Suppressor macrophage (primary cell): ENCODE measurements at places on chromosomes 1 and 21.

DNA sequence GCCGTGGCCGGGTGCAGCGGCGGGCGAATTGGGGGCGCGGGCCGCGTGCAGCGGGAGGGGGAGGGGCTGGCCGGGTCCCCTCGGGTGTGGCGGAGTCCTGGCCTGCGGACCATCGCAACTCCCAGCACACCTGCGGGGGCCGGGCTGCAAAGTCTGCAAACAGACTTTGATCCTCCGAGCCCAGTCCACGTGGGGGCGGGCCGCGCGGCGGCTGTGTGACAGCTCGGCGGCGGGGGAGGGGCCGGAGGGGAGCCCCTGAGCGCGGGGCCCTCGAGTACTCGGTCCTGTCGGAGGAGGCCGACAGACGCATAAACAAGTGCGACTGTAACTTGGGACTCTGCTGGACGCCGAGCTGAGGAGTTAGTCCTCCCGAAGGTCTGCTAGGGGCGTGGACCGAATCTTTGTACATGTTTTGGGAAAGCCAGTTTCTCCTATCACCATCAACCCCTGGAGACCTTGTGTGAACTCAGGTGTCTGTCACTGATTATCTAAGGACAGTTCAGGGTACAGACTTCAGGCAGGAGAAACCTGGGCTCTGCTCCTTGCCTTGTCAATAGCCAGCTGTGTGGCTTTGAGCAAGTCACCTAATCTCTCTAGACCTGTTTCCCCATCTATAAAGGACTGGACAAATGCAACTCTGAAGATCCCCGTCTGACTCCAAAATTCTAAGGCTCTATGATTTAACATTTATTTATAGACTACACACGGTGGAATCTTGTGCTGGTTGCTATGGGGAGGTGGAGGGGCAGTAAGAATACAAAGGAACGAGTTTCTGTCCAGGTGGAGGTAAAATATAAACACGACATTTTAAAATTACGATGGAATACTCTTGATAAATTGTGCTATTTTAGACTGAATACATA lies 710 bp upstream of the SLC30A1 start:
- peak; percentile 86 for DNase-seq

GRCh38 chr1:245578308-245578707 lies 423.5 kb downstream of the KIF26B start:
- DNase-seq: no peak

DNA sequence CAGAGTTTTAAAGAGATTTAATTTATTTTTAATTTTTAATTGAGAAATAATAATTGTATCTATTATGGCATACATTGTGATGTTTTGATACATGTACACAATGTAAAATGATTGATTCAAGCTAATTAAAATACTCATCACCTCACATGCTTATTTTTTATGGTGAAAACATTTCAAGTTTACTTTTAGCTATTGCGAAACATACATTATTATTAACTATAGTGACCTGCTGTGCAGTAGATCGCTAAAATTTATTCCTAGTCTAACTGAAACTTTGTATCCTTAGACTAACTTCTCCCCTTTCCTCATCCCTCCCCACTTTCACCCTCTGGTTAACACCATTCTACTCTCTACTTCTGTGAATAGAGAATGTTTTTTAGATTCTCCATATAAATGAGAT lies 191.6 kb downstream of the DNAH14 start:
- DNase-seq: no peak

- no peak for DNase-seq
Observed at GRCh38 chr1:72283022-72283306, 625 bp upstream of the NEGR1 start.

GRCh38 chr1:43947061-43947873 lies 517 bp downstream of the IPO13 start:
- DNase-seq: no peak

GRCh38 chr1:207581496-207582153 lies 63.3 kb upstream of the CR1L start:
- no peak for DNase-seq

- no peak for DNase-seq
Observed at GRCh38 chr1:18879215-18879790, 19.8 kb upstream of the TAS1R2 start.

DNA sequence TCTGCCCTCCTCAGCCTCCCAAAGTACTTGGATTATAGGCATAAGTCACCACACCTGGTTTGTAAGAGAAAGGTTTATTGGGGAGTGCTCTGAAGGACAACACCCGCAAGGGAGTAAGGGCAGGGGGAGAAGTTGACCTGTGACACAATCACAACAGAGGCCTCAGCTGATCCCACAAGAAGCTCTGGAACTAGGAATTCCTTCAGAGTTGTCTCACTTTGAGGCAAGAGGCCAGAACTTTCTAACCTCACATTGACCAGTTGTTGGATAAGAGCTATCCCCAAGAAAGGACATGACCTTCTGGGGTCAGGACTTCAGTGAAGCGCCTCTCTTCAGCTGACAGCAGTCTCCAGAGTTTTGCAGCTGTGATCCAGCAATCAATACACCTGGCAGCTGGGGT lies 27.4 kb upstream of the RC3H1 start:
- no peak for DNase-seq

DNA sequence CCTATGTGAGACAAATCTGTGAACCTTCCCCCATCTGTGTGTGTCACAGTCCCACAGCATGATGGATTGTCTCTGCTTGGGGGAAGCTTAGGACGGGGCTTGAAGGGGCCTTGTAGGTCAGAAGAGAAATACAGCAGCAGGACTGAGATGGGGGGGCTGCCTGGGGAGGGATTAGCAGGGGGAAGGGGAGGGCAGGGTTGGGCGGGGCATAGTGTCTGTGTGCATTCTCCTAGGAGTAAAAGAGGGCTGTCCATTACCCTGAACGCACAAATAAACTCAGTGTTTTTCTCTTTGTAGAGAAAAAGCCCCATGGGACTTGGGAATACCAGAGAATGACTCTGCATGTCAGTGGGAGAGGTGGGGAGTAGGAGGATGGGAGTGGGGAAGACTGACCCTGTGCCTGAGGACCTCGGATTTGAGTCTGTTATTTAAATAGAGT lies 16.4 kb downstream of the RNF220 start:
- DNase-seq: no peak

GRCh38 chr1:208837242-208837641 lies 593.1 kb upstream of the PLXNA2 start:
- DNase-seq: no peak

- DNase-seq: no peak
Observed at GRCh38 chr1:53332186-53332564, 4.3 kb upstream of the LRP8 start.

DNA sequence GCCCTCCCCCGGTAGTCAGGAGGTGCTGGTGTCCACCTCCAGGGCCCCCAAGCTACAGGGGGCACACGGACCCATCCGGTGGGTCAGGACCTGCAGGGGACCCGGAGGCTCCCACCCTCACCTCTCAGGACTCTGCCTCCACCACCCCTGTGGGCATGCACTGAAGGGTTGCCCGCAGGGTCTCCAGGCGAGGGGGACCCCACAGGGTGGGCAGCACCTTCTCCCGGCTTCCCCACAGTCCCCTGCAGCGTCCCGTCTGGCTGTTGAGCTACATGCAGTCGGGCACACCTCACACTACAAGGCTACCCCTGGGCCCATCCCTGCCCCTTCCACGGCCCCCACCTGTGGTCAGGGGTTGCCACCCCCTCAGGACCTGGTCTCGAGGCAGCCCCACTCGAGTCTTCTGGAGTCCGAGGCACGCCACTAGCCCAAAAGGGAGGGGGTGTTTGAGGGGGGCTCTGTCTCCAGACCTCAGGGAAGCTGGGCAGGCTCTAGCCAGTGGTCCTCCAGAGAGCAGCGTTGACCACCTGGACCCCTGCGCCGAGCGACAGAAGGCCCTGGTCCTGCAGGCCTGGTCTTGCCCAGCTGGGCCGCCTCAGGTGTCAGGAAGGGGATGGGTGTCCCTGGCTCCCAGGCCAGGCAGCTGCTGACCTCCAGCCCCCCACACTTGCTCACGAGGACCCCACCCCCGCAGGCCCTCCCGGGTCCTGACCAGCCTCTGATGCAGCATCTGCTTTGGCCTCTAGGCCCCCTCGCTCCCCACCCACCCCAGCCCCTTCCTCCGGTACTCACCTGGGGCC lies 9.6 kb downstream of the PARS2 start:
- no peak for DNase-seq

GRCh38 chr1:218425647-218426342 lies 80.7 kb downstream of the TGFB2 start:
- DNase-seq: no peak

- no peak for DNase-seq
Observed at GRCh38 chr1:205769641-205770365, 5.5 kb downstream of the RAB29 start.

DNA sequence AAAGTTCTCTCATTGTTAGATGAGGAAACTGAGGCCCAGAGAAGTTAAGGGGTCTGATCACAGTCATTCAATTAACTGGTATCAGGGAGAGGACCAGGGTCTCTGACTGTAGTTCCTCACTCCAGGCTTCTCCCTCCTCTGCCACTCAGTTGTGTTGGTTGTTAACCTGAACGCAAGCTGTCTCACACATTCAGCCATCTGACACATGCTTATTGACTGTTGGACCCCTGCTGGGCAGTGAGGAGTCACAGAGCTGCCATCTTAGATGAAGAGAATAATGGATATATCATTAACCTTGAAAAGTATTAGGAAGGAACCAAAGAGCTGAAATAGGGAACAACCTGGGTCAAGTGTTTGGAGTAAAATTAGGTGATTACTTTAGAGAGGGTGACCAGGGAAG lies 194.8 kb downstream of the ZZZ3 start:
- no peak for DNase-seq

DNA sequence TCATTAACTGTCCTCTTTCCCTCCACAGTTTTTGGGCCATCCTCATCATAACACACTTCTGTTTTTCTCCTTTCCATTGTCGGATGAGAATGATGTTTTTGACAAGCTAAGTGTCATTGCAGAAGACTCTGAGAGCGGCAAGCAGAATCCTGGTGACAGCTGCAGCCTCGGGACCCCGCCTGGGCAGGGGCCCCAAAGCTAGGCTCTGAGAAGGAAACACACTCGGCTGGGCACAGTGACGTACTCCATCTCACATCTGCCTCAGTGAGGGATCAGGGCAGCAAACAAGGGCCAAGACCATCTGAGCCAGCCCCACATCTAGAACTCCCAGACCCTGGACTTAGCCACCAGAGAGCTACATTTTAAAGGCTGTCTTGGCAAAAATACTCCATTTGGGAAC lies 28.6 kb upstream of the IFNAR1 start:
- no peak for DNase-seq

DNA sequence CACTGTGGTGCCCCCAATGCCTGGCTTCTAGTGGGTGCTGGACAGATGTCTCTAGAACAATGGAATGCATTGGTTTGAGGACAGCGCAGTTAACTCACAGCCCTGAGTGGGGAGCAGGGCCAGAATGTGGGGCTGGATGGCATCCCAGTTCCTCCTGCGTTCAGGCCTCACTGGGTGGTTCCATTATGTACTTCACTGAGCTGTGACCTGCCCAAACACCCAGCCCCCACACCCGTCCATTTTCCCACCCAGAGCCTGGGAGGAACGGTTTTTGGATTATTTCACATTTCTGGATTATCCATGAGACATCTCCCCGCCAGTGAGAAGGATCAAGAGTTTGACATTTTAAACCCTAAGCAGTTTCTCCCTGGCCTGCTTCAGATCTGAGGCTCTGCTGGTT lies 55.3 kb upstream of the WASF2 start:
- DNase-seq: no peak

DNA sequence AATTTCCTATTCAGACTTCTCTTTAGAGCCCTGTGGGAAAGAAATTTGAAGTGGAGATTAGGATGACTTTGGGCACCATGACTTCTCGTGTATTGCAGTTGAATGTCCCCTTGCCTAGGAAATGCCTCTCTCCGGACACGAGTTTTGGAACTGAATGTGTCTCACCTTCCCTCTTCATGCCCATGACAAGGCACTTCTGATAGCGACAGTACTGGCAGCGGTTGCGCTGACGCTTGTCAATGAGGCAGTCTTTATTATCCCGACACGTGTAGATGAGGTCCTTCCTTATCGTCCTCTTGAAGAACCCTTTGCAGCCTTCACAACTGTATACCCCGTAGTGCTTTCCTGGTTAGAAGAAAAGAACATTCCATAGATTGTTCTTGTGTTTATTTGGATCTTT lies 28.1 kb downstream of the RXRG start:
- no peak for DNase-seq

GRCh38 chr1:66282343-66282852 lies 251.6 kb upstream of the SGIP1 start:
- DNase-seq: peak; percentile 39

DNA sequence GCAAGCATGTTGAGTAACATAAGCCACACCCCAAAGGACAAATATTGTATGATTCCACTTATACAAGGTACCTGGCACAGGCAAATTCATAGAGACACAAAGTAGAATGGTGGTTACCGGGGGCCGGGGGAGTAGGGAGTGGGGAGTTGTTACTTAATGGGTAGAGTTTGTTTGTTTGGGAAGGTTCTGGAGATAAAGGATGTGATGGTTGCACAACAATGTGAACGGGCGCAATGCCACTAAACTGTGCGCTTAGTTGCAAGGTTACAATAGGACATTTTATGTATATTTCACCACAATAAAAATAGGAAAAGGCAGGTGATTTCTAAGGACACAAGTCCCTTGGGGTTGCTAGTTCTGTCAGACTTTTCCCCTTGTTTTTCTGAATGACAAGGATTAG lies 516.6 kb downstream of the KIF26B start:
- DNase-seq: no peak

- DNase-seq: no peak
Observed at GRCh38 chr1:203701606-203702005, 63.4 kb upstream of the LAX1 start.

DNA sequence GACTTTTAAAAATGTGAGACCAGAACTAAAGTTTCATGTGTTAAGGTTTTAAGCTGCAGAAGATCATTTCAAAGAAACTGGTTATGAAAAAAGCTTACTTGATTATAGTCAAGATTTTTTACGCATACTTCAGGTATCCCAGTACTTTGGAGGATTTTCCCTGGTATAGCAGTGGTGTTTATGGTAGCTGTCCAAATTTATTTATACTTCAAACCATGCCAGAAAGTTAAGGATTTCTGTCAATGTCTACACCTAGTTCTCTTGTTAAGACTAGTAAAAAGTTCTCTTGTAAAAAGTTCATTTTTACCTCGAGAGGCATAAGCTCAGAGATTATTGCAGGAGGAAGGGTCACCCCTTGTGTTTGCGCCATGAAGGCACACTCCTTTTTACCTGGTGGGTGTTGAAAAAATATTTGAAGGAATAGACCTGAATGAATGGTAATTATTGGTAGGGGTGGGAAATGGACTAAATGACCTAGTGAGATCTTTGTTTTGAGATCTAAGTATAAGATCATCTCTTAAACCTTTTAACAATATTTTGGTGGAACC lies 2.8 kb downstream of the DYRK1A start:
- no peak for DNase-seq
